ENCODE measurements at places on chromosomes 13 and 19.

- no peak for DNase-seq
Measured at GRCh38 chr13:40344270-40345148, 321.9 kb downstream of the FOXO1 start.

DNA sequence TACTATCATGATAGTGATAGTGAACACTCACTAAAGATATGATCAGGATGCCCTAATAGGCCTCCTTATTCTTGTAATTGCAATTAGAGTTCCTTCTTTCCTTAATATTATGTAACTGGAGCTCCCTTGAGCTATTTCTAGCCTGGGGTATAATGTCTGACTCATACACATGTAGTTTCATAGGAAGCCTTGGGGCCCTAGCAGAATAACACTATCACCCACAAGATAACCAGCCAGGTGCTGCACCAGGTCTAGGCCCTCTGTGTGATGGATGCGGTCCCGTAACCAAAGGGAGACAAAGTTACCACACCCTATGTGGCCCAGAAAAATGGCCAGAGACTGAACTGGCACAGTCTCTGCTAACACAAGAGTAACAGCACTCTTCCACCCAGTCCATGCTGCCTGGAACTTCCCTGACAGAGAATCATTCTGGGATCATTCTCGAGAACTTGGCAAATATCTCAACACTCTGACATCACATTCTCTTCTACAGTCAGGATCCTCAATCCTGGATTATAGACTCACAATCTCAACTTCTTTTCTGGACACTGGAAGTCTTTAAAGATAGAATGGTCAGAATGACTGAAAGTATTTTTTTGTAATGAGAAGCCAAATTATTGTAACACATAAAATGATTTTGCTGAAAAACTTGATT is 32.6 kb upstream of the IGFL4 start:
- DNase-seq: no peak

DNA sequence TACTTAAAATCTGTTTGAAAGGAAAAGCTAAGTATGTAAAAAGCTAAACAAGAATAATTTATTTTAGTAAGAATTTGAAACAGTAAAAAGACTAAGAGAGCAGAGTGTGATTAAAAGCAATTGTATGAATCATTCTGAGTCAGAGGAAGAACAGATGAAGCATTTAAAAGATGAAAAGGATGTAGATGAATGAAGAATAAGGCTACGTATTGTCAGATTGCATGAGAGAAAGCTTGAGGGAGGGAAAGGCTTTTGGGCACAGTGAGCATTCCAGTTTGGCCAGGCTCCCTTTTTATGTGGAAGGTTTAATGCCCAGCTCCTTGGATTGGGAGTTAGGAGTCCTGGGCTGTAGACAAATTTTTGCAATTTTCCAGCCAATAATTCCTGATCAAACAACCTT is 117.7 kb downstream of the FREM2 start:
- no peak for DNase-seq

DNA sequence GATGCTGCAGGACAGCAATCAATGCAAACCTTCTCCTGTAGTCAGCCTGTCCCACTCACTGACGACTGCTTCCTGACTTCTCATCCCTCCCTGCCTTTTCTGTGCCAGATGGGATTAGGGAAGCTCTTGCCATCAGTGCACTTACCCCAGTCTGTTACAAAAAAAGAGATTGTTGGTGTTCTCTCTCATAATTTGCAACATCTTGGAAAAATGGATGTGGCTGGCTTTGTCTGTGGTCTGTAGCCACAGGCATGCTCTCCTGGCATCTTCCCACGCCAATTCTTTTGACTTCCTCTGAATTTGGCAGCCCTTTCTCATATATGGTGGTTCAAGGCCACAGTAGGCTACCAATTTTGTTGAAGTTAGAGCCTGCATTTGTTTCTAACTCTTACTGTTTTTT is 11.6 kb upstream of the HTR2A start:
- DNase-seq: peak; percentile 68

GRCh38 chr13:40498461-40498860 is 168.0 kb downstream of the FOXO1 start:
- no peak for DNase-seq

DNA sequence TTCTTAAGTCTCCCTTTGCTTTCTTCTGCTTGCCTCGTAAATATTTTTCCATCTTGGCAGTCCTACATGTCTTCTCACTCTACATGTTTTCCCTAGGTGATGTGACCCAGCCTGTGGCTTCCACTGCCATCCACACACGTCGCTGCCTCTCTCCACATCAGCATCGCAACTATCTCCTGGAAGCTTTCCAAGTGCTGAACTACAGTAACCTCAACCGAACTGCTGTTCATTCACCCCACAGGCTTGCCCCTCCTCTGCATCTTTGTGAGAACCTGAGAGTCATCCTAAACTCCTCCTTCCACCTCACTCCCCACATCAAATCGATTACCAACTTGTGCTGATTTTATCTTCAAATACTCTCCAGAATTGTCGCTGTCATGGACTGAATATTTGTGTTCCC is 41.2 kb upstream of the USPL1 start:
- no peak for DNase-seq

DNA sequence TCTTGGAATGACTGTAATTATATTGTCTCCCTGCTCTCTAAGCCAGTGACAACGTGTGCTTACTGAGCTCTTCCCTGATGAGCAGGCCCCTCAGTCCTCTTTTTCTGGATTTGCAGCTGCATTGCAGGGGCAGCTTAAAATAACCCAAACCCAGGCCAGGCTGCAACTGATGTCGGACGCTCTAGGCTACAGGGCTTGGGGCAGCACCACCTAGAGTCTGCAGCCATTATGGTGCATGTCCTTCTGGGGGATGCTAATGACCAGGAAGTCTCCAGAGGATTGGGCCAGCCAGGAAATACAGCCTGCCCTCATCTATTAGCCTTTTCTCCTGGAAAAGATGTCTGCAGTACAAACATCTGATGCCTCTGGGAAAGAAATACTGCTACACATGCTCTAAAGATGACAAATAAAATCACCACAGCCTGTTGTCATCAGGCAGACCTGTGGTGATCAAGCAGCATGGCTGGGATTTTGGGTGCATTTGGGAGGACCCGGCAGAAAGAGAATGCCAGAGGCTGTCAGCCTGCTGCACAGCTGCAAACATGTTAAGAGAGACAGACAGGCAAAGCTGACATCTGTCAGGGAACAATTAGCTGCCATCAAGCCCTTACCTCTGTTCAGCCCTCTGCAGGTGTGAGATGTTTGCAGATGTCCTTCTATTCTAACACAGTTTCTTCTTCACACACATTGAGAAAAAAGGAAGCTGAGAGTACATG is 51.8 kb downstream of the CCDC70 start:
- DNase-seq: no peak

GRCh38 chr13:32657309-32657708 is 71.1 kb downstream of the PDS5B start:
- DNase-seq: no peak

DNA sequence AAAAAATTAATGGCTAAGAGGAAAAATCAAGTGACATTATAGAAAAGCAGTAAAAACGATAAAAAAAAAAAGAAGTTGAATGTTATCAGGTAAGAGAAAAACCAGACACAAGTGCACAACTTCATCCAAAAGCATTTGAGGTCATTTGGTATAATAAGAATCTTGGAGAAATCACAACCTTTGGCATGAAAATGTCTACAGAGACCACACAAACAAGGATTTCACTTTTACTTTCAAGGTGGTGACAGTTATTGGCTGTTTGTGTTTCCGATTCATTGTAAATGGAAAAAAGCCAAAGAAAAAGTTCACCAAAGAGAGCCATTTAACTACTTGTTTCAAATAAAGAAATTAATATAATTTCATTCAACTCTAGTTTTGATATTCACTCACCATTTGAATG is 1193.5 kb downstream of the PCDH9 start:
- no peak for DNase-seq

- no peak for DNase-seq
Measured at GRCh38 chr19:38890686-38891085, 8.7 kb downstream of the SIRT2 start.

GRCh38 chr19:57946316-57946715 is 1.2 kb downstream of the ZNF256 start:
- no peak for DNase-seq

GRCh38 chr13:80341756-80342370 is 937 bp upstream of the SPRY2 start:
- DNase-seq: no peak

DNA sequence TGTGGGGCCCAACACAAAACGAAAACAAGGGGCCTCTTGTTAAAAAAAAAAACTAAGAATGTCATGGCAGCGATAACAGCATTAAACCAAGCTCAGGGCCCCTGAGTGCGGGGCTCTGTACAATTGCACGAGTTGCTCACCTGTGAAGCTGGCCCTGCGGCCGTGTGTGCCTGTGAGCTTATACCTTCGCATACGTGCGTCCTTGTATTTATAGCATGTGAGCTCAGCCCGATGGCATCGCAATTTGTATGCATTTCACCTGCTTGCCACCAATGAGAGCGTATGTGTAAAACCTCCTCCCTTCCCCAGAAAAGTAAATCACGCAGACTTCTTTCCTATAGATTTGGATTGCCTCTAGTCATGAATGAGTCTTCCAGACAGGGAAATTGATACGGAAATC is 17.1 kb downstream of the HNRNPM start:
- no peak for DNase-seq

DNA sequence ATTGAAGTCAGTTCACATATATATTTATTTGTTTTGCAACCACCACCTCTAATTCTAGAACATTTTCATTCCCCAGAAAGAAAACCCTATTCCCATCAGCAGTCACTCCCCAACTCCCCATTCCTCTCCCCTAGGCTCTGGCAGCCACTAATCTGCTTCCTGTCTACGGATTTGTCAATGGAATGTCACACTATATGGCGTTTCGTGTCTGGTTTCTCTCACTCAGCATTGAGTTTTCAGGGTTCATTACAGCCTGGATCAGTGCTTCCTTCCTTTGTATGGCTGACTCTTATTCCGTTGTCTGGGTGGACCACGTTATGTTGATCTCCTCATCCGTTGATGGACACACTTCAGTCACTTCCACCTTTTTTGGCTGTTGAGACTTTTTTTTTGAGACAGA is 9.3 kb downstream of the COLGALT1 start:
- DNase-seq: no peak

DNA sequence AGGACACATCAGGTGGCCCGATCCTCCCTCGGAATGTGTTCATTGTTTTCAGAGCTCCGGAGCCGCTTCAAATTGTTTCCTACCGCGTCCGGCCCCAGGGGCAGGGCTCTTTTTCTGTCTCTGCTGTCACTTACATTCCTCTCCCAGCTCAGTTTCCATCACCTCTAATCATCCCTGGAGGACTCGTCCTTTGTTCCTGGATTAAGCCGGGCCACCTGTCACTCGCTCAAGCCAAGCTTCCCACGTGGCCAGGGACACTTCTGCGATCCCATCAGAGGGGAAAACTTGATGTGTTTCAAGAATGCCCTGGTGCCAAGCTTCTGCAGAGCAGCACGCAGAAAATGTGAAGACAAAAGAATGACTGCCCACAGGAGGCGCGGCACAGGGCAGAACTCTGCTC is 13.5 kb downstream of the IL17D start:
- DNase-seq: no peak

DNA sequence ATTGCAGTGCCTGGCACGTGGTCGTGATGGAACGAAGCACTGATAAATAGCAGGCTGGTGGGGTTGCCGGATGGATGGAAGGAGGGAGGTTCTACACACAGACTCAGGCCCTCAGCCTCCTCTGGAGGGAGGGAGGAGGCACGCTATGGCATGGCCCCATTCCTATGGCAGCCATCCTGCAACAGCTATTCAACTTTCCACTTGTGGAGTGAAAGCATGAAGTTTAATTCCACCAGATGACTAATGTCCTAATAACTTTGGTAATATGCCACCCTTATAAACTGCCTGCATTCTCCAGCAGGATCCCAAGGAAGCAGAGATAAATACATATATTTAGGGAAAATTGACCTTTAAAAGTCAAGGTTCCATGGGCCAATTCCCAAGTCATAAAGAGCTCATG is 92.4 kb downstream of the KL start:
- DNase-seq: peak; percentile 32

GRCh38 chr13:113404366-113404722 is 40.4 kb upstream of the GRTP1 start:
- DNase-seq: no peak

- no peak for DNase-seq
Measured at GRCh38 chr13:112966776-112967175, 2.2 kb upstream of the MCF2L start.

DNA sequence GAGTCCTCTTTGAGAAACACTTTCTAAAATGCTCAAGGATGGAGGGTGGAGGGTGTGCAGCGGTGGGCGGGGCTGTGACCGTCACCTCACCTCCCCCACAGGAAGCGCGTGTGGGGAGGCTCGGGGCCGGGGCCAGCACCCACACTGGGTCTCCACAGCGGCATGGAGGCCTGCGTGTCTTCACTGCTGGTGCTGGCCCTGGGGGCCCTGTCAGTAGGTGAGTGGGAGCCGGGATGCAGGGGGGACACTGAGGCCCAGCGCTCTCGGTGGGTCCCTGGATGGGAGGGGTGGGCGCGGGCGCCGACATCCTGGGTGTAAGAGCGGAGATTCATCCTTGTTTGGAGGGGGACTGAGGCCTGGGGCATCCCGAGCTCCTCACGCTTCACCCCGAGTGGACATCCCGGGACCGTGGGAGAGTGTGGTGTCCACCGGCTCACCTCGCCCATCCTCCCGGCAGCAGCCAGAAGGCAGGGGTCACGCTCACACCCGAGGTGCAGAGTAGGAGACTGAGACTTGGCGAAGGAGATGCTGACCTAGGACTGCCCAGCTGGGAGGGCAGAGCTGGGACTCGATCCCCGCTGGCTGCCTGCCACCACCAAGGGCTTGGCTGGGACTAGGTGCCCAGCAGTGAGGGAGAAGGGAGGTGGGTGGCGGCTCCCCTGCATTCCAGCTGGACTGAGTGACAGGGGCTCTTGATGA is at the start of gene GZMM:
Gene GZMM, plus strand, starts transcription at position 144 of the 699 bp plus-strand sequence. Its CDS starts 19 bp downstream, at position 163.
- DNase-seq: no peak

- no peak for DNase-seq
Measured at GRCh38 chr19:17865364-17866311, 5.9 kb downstream of the RPL18A start.

DNA sequence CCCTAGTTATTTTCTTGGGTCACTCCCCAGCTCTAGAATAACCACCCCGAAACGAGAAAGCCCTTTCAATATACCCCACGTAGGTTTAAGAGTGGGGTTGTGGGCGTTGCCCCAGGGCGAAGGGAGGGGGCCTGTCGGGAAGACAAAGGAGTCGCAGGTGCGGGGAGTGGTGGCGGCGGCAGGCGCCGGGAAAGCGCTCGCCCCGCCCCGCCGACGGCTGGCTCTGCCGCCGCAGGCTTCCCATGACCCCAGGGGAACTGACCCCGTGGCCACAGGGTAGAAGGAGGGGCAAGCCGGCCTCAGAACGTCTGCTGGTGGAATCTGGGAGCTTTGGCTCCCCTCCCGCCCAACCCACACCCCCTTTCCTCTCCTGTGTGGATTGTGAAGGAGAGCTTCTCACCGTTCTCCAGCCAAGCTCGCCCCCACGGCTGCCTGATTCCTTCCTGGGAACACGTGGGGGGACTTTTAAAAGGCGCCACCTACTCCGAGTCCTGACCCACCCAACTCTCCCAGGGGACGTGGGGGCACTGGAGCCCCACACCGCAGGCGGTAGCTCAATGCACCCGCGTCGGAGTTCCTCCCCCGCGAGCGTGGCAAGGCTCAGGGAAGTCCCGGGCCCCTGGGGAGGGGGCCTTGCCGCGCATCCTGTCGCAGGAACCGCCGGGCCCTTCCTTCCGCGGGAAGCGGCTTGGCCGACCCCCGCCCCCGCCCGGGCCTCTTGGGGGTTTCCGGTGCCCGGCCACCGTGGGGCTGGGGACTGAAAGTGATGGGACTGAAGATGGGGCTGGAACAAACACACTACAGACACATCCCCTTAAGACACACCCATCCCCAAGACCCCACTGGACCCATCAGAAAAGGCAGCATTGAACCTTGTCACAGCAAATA is 5.5 kb downstream of the IER2 start:
- no peak for DNase-seq

- no peak for DNase-seq
Measured at GRCh38 chr19:53045536-53045935, 996 bp downstream of the ERVV-2 start.
